ENCODE measurements at places on chromosomes 6 and 20. TPM values are rescaled to one million over a fixed set of nuclear protein-coding genes. Genes with fewer than 3 reads are reported as not detected.

- no peak overlapping the region for H3K4me3 ChIP-seq
- DNase-seq: no peak
- H3K27ac ChIP-seq: no peak overlapping the region
- H3K4me1 ChIP-seq: no peaks in the 10 kb centered on the region
- peaks cover 6% of the 10 kb centered on the region for H3K36me3 ChIP-seq
- no peaks in the 10 kb centered on the region for H3K27me3 ChIP-seq
These were observed 77.3 kb downstream of the KIZ start for GRCh38 chr20:21203088-21203656.

The SLC22A23 gene
- 24.3 TPM for total RNA-seq

DNA sequence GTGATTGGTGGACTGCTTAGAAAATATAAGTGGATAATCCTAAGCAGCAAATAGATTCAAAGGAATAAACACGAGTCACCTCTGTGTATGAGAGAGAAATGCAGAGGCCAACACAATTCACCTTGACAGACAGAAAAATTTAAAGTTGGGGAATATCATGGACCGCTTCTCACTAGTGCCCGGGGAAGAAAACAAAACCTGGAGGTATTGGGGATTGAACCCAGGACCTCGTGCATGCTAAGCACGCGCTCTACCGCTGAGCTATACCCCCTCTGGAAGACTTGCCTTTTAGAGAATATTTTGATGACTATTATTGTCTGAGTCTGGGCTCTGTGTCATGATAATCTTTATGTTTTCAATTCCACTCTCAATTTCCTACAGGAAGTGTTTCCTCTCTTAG, 111.9 kb downstream of the TRIM27 start:
- DNase-seq: no peak
- H3K36me3 ChIP-seq: peaks cover 2% of the 10 kb centered on the region
- H3K27ac ChIP-seq: no peak overlapping the region
- H3K4me3 ChIP-seq: no peak overlapping the region
- peaks cover 14% of the 10 kb centered on the region for H3K4me1 ChIP-seq

DNA sequence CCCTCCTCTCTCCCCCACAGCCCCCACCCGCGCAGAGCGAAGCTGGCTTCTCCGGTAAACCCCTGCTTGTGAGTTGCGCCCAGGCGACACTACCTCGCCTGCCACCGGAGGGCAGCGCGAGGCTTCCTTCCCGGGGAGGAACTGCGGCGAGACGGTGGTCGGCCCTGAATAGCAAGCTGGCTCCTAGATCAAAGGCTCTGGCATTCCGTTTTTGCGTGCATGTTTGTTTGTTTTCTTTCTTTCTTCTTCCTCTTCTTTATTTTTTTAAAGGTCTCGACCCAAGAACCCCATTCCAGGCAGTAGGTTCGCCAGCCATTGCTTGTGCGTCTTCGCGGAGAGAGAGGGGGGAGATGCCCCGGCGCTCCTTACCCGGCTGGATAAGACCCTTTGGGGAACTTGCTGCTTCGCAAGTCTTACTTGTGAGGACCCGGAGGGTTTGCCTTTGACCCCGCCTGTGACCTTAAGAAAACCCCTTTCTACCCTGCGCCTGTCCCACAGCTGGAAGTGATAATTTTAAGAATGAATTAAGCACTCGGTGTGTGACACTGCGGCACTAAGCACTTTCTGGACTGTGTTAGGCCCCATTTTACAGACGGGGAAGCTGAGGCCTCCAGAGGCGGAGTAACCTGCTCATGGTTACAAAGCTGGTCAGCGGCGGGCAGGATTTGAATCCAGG, 92.7 kb upstream of the SIRPA start:
- peak; percentile 71 for DNase-seq
- H3K27me3 ChIP-seq: peaks cover 69% of the 10 kb centered on the region
- no peak overlapping the region for H3K27ac ChIP-seq
- peak overlapping the region; percentile 78 for H3K4me3 ChIP-seq
- H3K4me1 ChIP-seq: peaks cover 9% of the 10 kb centered on the region

DNA sequence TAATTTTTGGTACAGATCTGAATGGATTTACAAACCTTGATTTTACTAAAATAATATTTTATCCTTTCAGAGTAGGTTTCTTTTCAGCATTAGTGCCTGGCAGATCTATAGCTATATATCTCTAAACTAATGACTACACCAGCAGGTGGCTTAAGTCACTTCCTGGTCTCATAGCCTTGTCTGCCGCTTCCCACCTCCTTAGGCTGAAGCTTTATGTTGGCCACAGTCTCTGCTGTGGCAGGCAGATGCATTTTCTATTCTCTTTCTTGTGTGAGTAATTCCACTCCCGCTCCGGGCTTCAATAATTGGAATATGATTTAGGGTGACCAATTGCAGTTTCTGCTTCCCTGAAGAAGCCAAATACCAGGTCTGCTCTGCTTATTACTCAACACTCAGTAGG, 226.8 kb upstream of the HS3ST5 start:
- H3K4me3 ChIP-seq: no peak overlapping the region
- no peaks in the 10 kb centered on the region for H3K36me3 ChIP-seq
- no peaks in the 10 kb centered on the region for H3K4me1 ChIP-seq
- no peak overlapping the region for H3K27ac ChIP-seq
- no peak for DNase-seq
- no peaks in the 10 kb centered on the region for H3K27me3 ChIP-seq

DNA sequence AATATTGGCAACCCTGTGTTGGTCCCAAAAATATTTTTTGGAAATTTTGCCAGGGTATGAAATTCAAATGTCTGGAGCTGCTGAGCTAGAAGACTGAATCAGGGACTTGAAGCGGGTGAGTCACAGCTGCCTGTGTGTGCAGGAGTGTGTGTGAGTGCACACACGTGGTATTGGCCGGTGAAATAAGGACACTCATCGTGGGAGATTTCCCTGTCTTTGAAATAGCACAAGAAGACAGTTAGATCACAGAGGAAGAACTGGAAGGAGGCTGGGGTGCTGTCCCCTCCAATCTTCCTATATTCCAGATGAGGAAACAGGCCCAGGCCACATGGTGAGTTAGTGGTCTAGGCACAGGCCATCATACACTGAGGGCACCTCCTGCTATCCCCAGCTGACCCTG, 123.8 kb upstream of the MLN start:
- no peak overlapping the region for H3K27ac ChIP-seq
- peaks cover 20% of the 10 kb centered on the region for H3K27me3 ChIP-seq
- no peaks in the 10 kb centered on the region for H3K4me1 ChIP-seq
- H3K36me3 ChIP-seq: no peaks in the 10 kb centered on the region

The BHLHE23 gene
- not detected for total RNA-seq

The PTPRT gene
- 0.80 TPM for total RNA-seq

DNA sequence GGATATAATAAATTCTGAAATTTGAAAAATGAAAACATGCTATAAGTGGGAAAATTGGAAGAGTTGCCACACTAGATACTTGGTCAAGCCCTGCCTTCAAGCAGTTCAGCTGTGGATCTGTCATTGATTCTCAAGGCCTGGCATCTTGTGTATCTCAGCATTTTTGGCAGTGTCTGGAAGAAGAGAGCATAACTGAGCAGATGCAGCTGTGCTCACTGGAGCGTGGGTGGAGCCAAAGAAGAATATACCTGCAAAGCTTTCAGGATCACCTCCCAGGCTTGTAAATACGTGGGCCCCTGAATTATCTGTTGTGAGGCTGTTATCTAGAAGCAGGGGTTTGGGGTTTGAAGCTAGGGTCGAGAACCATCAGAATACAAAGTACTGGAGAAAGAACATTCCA, 31.3 kb upstream of the CHD6 start:
- no peak overlapping the region for H3K27ac ChIP-seq
- H3K4me1 ChIP-seq: peaks cover 8% of the 10 kb centered on the region
- H3K27me3 ChIP-seq: peaks cover 15% of the 10 kb centered on the region
- no peaks in the 10 kb centered on the region for H3K36me3 ChIP-seq

GRCh38 chr6:98452685-98453084, 381.7 kb upstream of the POU3F2 start:
- H3K36me3 ChIP-seq: no peaks in the 10 kb centered on the region
- H3K4me1 ChIP-seq: peaks cover 3% of the 10 kb centered on the region

The FRK gene
- 5.1 TPM for total RNA-seq

The ADAM33 gene
- 91.1 TPM for total RNA-seq

The MAK gene
- 0.14 TPM for total RNA-seq

The CST1 gene
- total RNA-seq: not detected

DNA sequence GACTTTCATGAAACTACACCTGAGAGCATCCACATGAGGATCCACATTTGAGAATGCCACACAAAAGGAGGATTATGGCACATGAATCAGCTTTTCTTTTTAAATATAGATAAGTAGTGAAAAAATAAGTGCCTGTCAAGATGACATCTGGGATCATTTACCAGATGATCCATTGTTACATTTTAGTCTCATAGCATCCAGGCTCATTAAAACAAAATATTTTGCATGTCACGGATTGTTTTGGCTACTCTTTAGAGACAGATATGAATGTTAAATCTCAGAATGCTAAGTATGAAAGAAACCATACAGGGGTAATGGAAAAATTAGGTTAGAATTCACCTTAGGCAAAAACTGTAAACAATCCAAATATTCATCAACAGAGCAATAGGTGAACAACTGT, 66.7 kb downstream of the MYO6 start:
- H3K27ac ChIP-seq: peak overlapping the region; percentile 32
- DNase-seq: no peak
- no peak overlapping the region for H3K4me3 ChIP-seq
- H3K27me3 ChIP-seq: no peaks in the 10 kb centered on the region
- peaks cover 10% of the 10 kb centered on the region for H3K36me3 ChIP-seq

DNA sequence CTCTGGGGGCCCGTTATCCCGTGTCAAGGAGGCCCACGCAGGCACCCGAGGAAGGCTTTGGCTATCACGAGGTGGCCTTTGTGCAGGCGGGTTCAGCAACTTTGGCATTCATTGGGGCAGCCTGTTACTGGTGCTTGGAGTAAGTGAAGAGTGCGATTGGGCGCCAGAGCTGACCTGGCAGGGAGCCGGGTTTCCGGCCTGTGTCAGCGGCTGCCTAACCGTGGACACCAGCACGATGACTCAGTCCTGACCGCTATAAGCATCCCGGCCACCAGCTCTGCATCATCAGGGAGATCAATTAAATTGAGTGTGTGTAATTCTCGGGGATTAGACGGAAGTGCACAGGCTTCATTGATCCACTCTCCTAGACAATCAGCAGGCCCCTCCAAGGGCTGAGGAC, 45.9 kb downstream of the CDH4 start:
- no peaks in the 10 kb centered on the region for H3K27me3 ChIP-seq
- no peak for DNase-seq
- no peaks in the 10 kb centered on the region for H3K36me3 ChIP-seq
- H3K4me1 ChIP-seq: no peaks in the 10 kb centered on the region

GRCh38 chr6:35368038-35368887, 25.9 kb downstream of the PPARD start:
- H3K4me1 ChIP-seq: peaks cover 38% of the 10 kb centered on the region
- H3K4me3 ChIP-seq: no peak overlapping the region
- peak overlapping the region; percentile 91 for H3K27ac ChIP-seq

GRCh38 chr6:19446570-19446969, 390.6 kb upstream of the ID4 start:
- H3K27ac ChIP-seq: no peak overlapping the region
- DNase-seq: no peak
- peaks cover under 1% of the 10 kb centered on the region for H3K4me1 ChIP-seq
- no peaks in the 10 kb centered on the region for H3K36me3 ChIP-seq
- no peak overlapping the region for H3K4me3 ChIP-seq
- no peaks in the 10 kb centered on the region for H3K27me3 ChIP-seq

The LY6G6C gene
- total RNA-seq: 1.4 TPM

DNA sequence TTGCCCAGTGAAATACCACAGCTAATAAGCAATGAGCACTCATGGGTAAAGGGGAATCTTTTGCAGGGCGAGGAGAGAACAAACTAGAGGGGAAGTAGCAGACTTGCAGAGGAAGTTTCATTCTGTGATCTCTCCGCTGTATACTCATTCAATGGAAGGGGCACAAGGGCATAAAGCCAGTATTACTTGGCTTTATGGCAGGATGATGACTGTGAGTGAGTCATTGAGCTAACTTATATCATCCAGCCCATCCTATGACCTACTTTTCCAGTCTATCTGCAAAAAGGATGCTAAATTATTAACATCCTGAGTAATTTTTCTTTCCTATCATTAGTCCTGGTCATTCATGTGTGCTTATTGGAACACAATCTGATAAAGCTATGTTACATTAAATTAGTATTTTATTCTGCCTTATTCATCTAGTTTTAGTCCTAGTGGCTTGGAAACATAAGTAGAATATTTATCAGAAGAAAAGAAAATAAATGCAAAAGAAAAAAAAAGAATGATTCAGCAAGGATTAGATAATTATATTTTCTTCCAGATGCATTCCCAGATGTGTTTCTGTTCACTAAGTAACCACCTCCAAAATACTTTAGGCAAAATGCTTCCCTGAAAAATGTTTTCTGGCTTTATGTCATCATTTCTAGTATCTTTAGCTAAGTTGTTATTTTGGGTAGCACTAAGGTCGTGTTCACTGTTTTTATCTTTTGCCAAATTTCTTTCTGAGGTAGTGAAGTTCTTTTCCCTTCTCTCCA, 471.7 kb downstream of the CDKAL1 start:
- peak overlapping the region; percentile 30 for H3K27ac ChIP-seq
- H3K4me1 ChIP-seq: peaks cover 13% of the 10 kb centered on the region
- DNase-seq: no peak
- no peak overlapping the region for H3K4me3 ChIP-seq
- no peaks in the 10 kb centered on the region for H3K27me3 ChIP-seq
- H3K36me3 ChIP-seq: peaks cover 7% of the 10 kb centered on the region

DNA sequence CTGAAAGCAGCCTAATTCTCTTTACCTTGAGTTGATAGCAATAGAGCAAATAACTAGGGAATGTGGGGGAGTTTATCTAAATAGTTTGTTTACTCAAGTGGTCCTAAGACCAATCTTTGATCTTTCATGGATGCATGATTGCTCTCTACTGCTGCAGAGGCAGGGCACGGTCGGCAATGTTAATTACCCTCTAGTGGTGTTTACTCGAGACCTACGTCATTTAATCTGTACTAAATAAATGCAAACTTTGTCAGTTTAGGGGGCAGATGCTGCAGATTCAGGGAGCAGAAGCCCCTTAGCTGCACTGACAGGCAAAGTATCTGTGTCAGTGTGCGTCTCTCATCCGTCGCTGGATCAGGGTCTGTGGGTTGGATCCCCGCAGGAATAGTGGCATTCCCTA, 6.9 kb downstream of the RTN4IP1 start:
- peaks cover 13% of the 10 kb centered on the region for H3K36me3 ChIP-seq
- H3K27me3 ChIP-seq: no peaks in the 10 kb centered on the region
- no peak overlapping the region for H3K27ac ChIP-seq
- peaks cover 19% of the 10 kb centered on the region for H3K4me1 ChIP-seq
- no peak overlapping the region for H3K4me3 ChIP-seq

All from mesothelial cell of epicardium (in vitro differentiated cells).